ENCODE measurements at places on chromosomes 1 and 21. TPM values are rescaled to one million over a fixed set of nuclear protein-coding genes. Genes with fewer than 3 reads are reported as not detected.

DNA sequence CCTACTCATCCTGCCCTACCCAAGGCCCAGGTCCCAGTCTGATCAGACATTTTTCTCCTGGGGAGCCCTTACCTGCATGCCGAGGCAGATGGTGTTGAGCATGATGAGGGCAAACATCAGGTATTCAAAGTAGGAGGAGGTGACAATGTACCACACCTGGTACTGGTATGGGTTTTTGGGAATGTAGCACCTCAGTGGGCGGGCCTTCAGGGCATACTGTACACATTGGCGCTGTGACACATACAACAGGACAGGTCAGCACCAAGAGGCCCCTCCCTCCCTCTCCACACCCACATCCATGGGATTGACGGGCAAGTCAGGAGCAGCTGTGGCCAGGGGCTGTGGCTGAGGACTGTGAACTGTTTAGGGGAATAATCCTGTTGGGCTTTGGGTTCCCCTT, 37.1 kb upstream of the KIF21B start:
- no peak overlapping the region for H3K27ac ChIP-seq
- H3K27me3 ChIP-seq = peaks cover 87% of the 10 kb centered on the region
- H3K36me3 ChIP-seq = no peaks in the 10 kb centered on the region
- H3K4me1 ChIP-seq = no peaks in the 10 kb centered on the region
- H3K4me3 ChIP-seq = no peak overlapping the region

The TMCO4 gene
- total RNA-seq = 16.0 TPM

The SELL gene
- total RNA-seq = 1.2 TPM

The HIVEP3 gene
- 8.4 TPM for total RNA-seq

The PKP1 gene
- 211 TPM for total RNA-seq
